ENCODE measurements at places on chromosomes 3 and 15. TPM values are rescaled to one million over a fixed set of nuclear protein-coding genes. Genes with fewer than 3 reads are reported as not detected.

The SAMD7 gene
- polyA plus RNA-seq: not detected

The NANOGP8 gene
- 0.33 TPM for polyA plus RNA-seq

The GOLGA8T gene
- polyA plus RNA-seq: not detected

The HRG gene
- polyA plus RNA-seq: not detected

The UROC1 gene
- 0.10 TPM for polyA plus RNA-seq

The ADGRG7 gene
- not detected for polyA plus RNA-seq

The GUCA1C gene
- not detected for polyA plus RNA-seq

The GCNT3 gene
- polyA plus RNA-seq: 0.23 TPM

The GOLGA8S gene
- polyA plus RNA-seq: 0.92 TPM

The PDCD6IP gene
- 109 TPM for polyA plus RNA-seq

The AP3B2 gene
- 0.29 TPM for polyA plus RNA-seq

The TEX9 gene
- polyA plus RNA-seq: 2.9 TPM

- DNase-seq: no peak
Observed at GRCh38 chr3:193301433-193301832, 60.4 kb downstream of the PLAAT1 start.

DNA sequence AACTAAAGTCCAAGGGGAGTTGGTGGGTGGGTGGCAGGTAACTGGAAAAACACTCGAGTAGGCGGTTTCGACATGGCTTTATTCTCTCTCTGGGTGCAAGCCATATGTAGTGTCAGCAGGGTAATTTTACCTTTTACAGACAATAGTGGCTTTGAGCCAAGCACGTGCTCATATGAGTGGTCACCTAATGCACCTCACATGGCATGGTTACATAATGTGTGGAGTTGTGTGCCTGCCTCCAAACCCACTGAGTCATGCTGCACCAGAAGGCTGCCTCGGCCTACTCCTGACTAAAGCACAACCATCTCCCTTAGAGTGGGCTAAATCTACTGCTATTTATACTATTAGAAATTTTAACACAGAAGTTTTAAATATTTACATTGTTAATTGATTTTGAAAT lies 16.5 kb downstream of the CCRL2 start:
- no peak for DNase-seq

DNA sequence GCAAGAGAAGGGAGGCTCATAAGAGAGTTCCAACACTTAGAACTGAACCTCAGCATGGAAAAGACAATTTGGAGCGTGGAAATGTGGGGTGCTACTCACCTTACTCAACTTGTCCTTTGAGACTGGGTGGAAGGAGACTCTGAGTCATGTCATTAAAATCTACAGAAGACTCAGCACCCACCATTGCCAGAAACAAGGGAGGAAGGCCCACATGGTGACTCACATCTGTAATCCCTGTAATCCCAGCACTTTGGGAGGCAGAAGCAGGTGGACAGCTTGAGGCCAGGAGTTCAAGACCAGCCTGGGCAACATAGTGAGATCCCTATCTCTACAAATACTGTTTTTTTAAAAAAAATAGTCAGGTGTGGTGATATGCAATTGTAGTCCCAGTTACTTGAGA lies 161.9 kb upstream of the UBE3A start:
- DNase-seq: no peak

DNA sequence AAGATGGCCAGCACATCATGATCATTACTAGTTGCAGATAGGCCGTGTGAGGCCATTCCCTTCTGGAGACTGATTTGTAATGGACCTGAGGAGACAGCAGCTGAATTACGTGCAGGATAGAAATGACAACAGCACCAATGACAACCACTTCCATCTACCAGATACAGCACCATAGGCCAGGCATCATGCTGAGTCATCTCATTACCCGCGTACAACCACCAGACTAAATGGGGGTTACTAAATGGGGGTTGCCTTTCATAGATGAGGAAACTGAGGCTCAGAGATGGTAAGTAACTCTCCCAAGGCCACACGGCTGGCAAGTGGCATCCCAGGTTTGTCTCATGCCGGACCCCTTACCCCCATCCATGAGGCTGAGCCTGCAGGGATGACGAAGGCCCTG lies 32.8 kb upstream of the FAM107A start:
- no peak for DNase-seq

GRCh38 chr15:95609096-95609495 lies 721.4 kb upstream of the NR2F2 start:
- no peak for DNase-seq

- peak; percentile 16 for DNase-seq
Observed at GRCh38 chr15:69031013-69032001, 16.8 kb downstream of the NOX5 start.

- DNase-seq: no peak
Observed at GRCh38 chr15:40280260-40281056, 2.4 kb downstream of the ANKRD63 start.

DNA sequence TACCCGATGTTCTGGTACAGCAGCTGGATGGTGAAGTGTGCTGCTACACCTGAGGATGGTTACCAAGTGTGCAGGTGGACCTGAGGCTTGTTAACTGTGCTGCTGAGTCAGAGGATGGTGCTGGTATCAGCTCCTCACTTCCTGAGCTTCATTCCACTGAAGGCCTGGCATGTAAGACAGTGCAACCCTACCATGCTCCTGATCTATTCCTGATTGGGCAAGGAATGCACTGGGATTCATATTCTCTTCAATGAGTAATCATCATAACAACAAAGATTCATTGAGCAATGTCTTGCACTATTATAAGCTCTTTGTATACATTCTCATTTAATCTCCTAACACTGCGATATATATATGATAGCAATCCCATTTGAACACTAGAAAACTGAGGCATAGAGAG lies 62.9 kb upstream of the THSD4 start:
- DNase-seq: no peak

- no peak for DNase-seq
Observed at GRCh38 chr3:8519156-8519555, 17.5 kb downstream of the LMCD1 start.

DNA sequence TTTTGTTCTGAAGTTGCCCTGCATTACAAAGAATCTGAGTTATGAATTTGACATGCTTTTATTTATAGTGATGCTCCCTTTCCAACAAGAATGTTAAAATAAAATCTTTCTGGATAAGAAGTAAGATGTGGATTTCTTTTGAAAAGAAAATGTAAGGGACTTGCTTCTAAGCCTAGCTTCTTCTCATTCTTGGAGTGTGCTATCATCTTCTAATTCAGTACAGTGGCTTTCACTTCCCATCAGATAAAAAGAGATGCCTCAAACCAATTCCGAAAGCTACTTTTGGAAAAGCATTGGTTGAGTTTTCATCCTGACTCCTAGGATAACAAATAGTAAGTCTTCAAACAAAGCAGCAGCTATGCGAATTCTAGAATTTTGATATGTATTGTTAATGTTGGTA lies 197.0 kb upstream of the ZPLD1 start:
- DNase-seq: no peak

DNA sequence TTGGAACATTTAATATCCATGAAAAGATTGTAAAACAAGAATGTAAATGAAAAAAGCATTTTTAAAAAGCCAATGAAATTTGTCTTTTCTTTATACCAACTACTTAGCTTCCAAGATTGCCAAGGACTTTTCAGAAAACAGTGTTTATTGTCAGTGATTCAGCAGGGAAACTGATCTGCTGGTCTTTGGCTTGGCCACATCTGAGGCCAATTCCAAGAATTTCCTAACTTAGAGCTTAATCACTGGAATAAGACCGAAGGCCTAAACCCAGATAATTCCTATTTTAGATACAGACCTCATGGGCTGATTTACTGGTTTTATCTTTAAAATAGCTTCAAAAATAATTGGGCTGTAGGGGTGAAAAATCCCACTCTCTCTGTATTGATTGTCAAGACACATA lies 260.5 kb upstream of the RORA start:
- DNase-seq: no peak

- no peak for DNase-seq
Observed at GRCh38 chr3:141511361-141511760, 24.5 kb downstream of the RASA2 start.

GRCh38 chr15:101500865-101501551 lies 11.5 kb upstream of the PCSK6 start:
- no peak for DNase-seq

DNA sequence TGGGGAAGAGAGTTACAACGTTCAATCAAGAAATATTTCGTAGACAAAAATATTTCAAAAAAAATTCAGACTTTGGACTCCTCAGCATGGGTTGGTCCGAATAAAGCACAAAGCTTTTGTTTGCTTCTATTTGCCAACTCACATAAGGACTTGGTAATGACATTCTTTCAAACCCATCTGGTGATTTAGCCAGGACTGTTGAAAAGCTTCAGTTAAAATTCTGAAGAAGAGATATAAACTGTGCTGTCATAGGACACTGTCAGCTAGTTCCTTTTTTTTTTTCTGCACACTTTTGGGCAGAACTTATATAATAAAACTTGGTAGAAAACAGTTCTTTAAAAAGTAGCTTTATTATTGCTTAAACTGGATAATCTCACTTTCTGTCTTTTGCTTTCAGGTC lies 660.8 kb upstream of the SGO1 start:
- DNase-seq: no peak

DNA sequence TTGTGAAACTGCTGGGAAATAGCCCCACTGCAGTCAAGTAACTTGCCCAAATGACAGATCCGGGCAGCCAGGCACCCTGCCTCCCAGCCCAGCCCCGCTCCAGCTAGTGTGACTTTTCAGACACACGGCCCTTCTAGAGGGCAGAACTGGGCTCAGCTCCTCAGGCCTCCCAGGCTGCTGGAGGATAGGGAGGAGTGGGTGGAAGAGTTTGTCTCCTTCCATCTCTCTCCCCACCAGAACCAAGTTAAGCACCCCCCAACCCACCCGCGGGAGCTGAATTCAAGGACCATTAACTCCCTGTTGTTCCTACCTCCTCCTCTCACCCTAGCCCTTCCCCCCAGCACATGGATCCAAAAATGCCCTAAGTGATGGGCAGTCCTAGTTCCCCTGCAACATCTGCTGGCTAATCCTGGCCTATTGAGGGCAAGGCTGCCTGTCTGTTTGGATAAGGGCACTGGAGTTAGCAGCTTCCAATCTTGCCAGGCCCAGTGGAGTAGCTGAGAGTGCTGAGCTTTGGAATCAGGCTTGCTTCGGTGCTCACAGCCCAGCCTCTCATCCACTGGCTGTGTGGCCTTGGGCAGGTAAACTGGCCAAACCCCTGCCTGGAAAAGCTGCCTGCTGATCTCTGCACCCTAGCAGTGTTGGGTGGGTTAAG lies 3.1 kb downstream of the CCDC33 start:
- no peak for DNase-seq

DNA sequence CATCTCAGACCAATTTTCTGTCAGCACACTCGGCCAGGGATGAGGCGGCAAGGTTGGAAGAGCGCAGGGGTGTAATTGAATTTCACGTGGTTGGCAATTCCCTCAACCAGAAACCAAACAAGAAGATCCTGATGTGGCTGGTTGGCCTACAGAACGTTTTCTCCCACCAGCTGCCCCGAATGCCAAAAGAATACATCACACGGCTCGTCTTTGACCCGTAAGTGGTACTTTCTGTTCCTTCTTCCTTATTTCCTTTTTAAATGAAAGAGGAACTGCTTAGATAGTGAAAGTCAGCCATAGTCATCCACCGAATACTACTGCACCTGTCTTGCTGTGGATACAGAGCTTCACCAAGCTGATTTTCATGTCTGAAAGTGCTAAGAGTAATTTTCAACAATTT lies 60.1 kb downstream of the SGO1 start:
- no peak for DNase-seq

GRCh38 chr15:30670056-30670455 lies 44.1 kb downstream of the ARHGAP11B start:
- DNase-seq: no peak

GRCh38 chr15:42070976-42071350 lies 23.4 kb downstream of the PLA2G4D start:
- DNase-seq: no peak

DNA sequence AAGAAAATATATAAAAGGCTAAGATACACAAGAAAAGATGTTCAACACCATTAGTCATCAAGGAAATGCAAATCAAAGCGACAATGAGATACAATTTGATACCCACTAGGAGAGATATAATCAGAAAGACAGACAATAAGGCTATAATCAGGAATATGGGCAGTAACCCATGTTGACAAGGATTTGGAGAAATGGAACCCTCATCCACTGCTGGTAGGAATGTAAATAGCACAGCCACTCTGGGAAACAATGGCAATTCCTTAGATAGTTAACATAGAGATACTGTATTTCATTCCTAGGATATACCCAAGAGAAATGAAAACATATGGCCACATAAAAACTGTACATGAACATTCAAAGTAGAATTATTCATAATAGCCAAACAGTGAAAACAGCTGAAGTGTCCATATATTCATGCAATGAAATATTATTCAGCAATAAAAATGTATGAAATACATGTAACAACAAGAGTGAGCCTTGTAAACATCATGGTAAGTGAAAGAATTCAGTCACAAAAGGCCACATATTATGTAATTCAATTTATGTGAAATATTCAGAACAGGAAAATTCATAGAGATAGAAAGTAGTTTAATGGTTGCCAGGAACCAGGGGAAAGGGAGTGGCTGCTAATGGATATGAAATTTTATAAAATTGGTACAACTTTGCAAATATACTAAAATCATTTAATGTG lies 18.2 kb upstream of the COL8A1 start:
- DNase-seq: no peak

- no peak for DNase-seq
Observed at GRCh38 chr15:64696481-64696880, 78.9 kb downstream of the RBPMS2 start.

DNA sequence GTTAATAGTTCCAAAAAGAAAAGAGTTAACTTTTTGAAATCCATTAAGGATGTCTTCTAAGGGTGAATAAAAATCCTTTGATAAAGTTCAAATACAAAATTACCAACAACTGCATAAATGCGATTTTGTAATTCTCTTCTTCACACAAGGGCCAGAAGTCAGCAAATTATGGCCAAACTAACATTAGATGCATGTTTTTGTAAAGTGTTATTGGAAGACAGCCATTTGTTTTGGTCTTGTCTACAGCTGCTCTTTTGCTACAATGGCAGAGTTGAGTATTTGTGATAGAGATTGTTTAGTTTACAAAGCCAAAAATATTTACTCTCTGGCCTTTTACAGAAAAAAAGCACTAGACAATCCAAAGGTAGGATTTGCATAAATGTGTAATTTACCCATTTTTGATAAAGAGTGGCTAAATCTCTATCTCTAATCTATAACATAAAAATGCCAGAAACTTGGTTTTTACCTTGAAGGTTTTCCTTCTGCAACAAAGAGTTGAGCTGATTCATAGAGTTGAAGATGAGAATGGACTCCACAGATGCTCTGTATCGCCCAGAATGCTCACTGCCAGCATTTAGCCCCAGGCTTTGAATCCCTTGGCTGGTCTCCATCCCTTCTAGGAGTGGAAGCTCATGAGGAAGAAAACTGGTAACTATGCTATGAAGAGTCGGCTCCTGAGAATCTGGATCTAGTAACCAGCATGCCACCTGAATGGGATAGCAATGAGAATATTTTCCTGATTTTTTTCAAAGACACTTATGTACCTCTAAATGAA lies 64.5 kb downstream of the POLQ start:
- no peak for DNase-seq

All from forelimb muscle (tissue), 1 donor.